ENCODE measurements at places on chromosomes 1 and 21.

DNA sequence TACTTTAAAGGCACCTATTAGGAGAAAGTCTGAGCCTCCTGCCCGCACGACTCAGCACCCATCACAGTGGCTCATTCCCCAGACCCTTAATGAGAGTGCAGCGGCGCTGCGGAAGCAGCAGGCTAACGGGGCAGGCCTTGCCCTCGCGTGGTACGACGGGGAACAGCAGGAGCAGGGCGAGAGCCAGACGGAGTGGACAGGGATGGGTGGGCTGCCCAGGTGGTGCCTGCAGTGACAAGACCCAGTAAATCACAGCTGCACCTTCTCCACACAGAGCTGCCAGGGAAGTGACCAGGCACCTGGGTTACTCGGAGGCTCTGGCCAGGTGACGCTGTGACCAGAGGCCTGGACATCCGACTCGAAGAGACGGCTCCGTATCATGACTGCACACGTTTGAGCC, 131.9 kb downstream of the NPHP4 start:
- DNase-seq, result no peak

DNA sequence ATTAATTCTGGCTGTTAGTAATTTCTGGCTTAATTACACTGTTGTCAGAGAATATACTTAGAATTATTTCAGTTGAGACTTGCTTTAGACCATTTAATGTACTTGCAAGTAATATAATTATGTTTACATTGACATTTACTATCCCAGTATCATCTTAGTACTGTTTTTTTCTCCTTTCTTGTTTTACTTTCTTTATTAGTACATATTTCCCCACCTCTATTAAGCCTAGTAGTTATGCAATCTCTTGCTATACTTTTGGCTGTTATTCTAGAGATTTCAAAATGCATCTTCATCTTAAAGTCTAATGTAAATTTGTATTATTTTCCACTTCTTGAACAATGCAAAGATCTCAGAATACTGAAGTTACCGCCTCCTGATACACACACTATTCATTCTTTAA, 24.4 kb downstream of the BRWD1 start:
- no peak for DNase-seq

GRCh38 chr1:157181258-157181657, 43.1 kb upstream of the ETV3 start:
- no peak for DNase-seq

DNA sequence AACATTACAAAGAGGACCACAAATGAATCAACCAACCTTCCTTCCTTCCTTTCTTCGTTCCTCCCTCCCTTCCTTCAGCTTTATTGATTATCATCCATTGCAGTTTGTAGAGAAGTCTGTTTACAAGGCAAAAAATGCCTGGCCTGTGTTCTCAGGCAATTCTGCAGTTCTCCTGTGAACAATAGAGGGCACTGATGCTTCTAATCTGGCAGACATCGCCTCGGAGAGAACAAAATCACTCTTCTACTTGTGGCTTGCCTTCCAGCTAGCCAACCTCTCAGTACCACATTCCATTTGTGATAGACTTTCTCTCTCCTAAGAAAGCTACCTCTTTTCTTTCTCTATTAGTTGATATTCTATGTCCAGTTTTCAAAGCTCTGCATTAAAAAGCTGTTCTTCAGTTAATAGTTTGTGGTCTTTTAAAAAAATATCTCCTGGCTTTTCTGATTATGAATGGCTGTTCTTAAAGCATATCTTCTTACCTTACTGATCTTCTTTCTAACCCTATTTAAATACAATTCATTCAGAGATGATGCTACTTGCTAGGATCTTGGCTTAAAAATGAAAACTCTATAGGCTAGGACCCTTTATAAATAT, 26.9 kb upstream of the ESRRG start:
- peak; percentile 71 for DNase-seq

DNA sequence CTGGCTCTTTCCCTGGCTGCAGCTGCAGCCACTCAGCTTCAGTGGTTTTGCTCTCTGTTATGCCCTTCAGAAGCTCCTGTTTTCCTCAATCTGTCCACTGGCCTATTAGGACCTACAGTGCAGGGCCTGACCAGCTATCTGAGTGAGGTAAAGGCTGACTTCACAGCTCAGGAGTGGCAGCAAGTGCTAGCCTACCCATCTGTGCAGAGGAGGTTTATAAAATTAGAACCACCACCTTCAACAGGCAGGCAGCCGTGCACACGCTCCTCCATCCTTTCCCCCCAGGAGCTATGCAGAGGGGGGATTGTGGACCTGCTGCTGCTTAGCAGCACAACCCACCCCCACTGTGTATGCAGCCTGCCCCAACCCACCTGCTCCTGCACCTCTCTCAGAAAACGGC, 8.3 kb downstream of the ADAR start:
- no peak for DNase-seq

- no peak for DNase-seq
These were observed 243 bp downstream of the C1orf21 start for GRCh38 chr1:184387069-184387475.

Data from NT2/D1 (cell line).